Skin of body (tissue), 3 donors: ENCODE measurements at places on chromosomes 13 and 19.

- no peak for DNase-seq
Measured at GRCh38 chr19:32652894-32653598, 21.9 kb downstream of the ANKRD27 start.

DNA sequence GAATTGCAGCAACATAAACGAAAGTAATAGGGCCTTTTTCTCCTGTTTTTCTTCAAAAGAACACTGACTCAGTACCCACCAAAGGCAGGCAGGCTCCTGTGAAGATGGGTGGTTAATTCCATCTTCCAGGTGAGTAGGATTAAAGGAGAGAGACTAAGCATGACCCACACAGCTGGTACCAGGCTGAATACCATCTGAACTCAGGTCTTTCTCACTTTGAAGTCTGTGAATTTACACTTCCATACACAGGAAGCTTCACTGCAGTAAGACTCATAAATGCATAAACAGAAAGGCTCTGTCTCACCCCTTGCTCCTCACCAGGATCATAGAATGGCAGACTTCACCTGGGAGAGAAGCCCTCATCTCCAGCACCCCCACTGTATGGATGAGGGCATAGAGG, 194.6 kb downstream of the KLF12 start:
- DNase-seq = no peak

DNA sequence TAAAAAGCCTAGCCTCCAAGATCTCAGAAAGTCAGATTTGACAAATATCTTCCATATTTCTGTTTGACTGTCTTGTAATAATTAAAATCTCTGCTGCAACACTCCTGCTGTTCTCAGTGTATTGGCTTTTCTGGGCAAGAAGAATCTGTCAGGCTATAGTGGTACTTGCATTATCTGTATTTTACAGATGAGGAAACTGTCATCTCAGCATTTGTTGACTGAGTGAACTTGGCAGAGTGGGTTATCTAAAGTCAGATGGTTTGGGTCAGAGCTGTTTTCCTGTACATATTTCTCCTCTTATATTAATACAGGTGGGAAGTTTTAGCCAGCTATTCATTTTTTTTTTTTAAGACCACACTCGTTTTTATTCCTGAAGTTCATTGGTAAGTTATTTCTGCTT, 1378.2 kb upstream of the PCDH20 start:
- no peak for DNase-seq

DNA sequence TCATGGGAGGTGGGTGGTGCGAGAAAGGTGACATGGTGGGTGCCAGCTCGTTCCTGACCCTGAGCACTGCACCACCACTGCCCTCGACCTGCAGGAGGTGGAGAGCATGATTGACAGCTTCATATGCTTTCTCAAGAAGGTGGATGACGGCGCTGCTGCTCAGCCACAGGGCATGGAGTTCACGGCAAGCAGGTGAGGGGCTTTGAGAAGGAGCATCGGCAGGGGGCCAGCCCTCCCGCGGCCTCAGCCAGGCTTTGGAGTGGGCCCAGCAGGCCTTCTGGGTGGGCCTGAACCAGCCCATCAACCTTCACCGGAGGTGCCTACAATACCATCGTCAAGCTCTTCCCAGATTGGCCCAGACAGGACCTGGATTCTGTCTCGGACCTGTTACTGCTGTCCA, 18.9 kb upstream of the ZNF14 start:
- DNase-seq = no peak

DNA sequence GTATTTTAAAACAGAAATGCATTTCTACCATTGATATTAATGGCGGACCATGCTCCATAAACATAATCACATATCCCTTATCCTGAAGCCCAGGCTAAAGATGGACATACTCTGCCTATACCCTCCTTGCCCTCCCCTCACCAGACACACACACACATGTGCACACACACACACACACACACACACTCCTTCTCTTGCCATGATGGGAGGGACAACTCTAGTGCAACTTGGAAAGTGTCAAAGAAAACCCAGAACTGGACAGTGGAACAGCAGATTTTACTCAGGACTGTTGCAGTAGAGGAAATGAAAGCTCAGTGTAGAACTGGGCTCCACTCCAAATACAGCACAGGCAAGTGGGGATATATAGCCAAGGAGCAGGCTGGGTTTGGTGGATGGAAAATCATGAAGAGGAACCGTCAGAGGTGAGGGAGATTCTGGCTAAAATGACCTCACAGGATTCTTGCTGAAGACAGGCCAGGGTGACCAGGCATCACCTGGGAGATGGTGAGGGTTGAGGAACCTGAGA, 40.8 kb downstream of the TNFRSF19 start:
- peak; percentile 6 for DNase-seq

DNA sequence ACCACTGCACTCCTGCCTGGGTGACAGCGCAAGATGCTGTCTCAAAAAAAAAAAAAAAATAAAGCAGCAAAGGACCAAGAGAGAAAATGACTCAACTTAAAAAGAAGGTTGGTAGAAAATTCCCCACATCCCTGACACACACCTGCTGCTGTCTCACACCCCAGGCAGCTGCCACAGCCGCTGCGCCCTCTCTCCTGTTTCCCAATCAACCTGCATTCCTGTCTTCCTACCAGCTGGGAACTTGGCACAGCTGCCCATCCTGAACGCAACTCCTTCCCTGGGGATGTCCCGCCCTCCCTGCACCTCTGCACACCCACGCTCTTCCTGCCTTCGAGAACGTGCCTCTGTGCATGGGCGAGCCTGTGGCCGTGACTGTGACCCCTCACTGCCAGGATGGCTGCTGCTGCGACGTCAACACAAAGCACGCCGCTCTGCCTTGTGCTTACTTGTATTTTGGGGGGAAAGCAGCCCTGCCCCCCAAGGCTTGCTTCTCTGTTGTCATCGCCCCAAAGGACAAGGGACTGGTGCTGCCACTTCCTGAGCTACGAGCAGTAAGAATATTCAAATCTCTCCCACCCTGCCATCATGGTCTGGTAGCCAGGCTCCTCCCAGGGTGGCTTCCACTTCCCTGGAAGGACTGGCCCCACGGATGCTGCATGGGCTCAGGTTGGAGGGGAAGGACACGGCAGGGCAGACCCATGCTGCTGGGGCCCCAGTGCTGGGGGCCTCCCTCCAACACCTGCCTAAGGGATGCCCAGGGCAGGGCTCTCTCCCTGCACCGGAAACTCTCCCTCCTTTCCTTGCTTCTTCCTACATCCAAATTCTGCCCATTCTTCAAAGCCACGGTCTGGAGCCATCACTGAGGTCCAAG, 20.7 kb downstream of the SH3GL1 start:
- peak; percentile 27 for DNase-seq

GRCh38 chr19:6297202-6297601, 17.4 kb upstream of the MLLT1 start:
- DNase-seq = no peak

DNA sequence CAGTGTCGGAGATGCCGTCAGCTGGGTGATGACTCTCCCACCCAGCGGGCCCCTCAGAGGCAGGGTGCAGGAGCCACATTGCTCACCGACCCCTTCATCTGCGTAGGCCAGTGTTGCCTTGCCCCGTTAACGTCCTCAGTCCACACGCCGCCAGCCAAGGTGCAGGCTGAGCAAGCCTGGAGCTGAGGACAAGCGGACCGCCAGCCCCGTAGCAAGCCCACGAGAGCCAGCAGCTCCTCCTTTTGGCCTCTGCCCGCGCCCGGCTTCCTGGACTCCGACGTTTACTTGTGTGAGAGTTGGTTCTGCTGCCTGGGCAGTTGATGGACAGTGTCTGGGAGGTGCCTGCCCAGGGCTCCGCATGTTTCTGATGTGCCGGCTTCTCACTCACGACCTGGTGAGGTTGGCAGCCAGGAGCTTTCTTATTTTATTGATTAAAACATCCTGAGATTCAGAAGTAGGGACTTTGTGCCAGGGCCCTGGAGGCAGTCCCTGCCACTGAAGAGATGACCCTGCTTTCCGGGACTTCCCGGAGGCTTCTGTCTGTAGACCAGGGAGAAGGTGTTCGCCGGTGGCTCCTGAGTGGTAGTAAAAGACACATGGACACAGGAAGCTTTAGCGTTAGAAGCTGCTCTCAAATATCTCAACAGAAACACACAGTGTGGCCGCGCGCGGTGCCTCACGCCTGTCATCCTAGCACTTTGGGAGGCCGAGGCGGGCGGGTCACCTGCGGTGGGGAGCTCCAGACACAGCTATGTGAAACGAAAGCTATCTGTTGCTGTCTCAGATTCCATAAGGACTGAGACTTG, 5.8 kb downstream of the DAZAP1 start:
- no peak for DNase-seq

DNA sequence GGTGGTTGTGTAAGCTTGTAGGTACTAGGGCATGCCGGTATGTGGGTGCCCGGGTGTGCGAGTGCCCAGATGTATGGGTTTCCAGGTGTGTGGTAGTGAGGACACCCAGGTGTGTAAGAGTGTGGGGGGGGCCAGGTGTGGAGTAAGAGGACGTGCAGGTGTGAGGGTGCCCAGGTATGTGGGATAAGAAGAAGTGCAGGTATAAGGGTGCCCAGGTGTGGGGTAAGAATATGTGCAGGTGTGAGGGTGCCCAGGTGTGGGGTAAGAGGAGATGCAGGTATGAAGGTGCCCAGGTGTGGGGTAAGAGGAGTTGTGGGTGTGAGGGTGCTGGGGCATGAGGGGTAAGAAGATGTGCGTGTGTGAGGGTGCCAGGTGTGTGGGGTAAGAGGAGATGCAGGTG, 14.3 kb downstream of the MARK4 start:
- no peak for DNase-seq
